ENCODE measurements at places on chromosomes 1 and 21.

GRCh38 chr1:66552287-66552686 is 18.3 kb downstream of the SGIP1 start:
- no peak for DNase-seq

- DNase-seq: no peak
Observed at GRCh38 chr1:55317673-55318072, 102.5 kb upstream of the USP24 start.

GRCh38 chr1:60895252-60895651 is 187.1 kb upstream of the NFIA start:
- no peak for DNase-seq

GRCh38 chr1:59361766-59362165 is 64.9 kb downstream of the FGGY start:
- DNase-seq: no peak

DNA sequence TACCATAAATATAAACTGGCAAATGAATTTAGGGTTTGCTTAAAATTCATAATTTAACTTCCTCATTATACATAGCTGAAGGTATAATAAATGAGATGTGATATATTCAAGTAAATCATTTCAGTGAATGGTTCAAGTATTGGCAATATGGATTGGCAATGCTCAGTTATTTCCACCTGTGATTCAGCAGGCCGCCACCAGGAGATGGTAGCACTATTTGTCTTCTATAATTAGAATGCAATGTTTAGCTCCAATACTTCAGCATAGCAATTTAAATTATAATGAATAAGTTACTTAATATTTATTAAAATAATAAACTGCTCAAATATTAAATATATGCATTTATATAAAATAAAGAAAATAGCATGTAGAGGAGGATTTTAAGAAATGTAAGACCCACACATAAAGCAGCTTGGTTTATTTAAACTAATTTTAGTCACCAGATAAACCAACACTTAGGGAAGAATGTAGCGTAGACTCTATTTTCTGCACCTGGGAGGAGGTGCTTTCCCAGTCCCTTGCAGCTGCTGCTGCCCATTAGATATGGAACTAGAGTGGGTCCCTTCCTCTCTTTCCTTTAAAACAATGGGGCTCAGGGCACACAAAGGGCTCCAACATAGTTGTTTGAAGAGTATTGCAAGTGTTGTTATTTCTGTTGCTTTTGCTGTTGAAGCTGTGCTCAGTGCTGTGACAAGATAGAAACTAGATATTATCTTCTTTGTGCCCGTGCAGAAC is 62.1 kb downstream of the PLPPR4 start:
- no peak for DNase-seq

- no peak for DNase-seq
Observed at GRCh38 chr1:23425193-23425494, 596 bp upstream of the TCEA3 start.

DNA sequence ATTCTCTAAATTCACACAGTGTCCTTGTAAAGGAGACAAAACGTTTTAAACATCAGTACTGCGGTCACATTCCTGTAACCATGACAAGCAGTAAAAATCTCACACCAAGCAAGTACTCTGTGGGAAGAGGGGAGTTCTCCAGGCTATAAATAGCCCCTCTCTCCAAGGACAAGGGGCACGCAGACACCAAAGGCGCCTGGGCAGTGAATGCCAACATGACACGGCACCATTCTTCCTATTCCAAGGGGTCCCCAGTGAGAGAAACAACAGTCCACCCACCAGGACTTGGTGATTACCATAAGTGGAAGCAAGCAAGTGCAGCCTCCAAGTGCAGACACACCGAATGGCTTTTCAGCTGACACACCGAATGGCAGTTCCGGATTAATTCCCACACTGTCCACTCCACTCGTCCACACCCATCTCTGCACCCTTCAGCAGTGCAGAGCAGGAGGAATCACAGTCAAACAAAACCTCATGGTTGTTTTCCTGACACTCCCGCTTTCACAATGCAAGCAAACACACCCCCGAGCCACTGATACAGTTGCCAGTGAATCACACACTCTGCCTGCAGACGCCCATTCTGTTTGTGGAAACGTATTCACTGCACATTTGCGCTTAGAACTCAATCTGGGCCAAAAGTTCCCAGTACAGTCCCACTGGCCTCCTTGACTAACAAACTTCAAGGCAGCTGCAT is 1.8 kb downstream of the PTTG1IP start:
- no peak for DNase-seq

DNA sequence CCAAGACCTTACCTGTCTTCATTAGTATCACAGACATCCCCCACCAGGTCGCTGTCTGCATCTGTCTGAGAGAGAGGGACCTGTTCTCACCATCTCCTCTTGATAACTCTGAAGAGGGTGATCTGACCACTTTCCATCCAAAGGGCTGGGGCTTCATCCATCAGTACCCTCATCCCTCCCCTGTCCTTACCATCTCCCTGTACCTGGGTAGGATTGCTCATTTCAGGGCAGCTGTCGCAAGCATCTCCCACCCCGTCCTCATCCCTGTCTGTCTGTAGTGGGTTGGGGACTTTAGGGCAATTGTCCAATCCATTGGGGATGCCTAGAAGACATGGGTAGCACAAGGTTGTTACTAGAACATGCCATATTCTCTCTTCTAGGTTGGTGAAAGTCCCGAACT is 7.9 kb downstream of the THBS3 start:
- DNase-seq: no peak

GRCh38 chr1:159196543-159196942 is 8.1 kb upstream of the ACKR1 start:
- DNase-seq: no peak

DNA sequence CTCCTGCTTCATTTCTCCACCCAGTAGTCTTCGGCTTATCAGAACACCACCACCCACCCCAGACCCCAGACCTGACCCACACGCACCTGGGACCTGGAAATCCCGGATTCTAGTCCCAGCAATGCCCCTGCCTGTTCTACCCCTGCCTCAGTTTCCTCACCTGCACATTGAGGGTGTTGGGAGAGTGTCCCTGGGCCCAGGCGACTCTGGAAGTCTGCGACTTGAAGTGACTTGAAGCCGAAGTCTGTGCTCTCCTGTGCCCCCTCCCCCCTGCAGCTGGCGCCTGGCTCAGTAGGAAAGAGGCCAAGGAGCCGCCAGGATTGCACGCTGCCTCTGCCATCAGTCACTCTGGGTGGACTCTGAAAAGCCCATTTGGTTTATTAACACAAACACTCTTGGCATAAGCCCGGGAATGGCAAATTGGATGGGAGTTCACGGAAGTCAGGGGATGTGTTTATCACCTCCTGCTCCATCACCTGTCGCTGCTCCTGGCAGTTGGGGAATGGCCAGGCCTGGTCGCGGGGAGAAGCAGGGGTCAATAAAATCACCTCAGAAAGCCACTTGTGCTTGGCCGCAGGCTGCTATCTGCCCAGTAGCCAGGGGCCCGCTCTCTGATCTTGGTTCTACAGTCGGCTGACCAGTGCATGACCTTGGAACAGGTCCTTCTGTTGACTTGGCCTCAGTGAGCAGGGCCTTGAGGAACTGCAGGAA is 132.7 kb downstream of the ACTL8 start:
- no peak for DNase-seq

- no peak for DNase-seq
Observed at GRCh38 chr1:113266788-113267187, 123.5 kb upstream of the MAGI3 start.

DNA sequence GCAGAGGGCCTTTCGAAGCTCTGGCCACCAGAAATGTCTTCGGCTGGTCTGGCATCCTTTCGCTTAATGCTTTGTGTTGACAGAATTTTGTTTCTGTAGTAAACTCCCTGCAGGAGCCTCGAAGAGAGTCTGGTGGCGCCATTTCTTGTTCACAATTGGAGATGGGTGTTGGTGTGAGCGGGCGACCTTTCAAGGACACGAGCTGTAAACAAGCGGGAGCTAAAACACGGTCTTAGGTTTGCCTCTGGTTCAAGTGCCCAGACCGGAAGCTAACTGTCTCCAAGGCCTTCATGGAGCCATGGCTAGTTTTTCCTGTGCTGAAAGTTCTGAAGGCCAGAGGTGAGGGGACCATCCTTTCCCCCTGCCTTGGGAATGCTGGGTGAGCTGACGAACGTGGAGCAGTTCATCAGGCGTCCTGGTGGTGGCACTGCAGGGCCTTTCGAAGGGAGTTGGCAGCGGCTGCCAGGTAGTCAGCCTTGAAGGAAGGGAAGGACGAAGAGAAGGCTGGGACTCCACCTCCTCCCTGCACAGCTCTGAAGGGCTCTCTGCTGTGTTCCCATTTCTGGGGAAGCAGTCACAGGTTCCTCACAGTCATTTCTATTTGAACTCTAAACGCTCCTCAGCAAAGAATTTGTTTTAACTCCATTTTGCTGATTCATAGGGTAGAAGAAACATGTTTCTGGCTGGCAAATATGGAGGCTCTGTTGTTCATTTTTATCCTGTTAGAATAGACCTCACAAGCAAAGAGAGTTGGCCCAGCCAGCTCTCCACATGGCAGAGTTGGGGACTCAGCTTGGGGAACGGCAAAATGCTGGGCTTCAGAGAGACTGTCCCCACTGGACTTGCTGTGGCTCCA is 35.2 kb downstream of the URB2 start:
- DNase-seq: peak; percentile 86

- DNase-seq: no peak
Observed at GRCh38 chr1:218536296-218536986, 191.3 kb downstream of the TGFB2 start.

DNA sequence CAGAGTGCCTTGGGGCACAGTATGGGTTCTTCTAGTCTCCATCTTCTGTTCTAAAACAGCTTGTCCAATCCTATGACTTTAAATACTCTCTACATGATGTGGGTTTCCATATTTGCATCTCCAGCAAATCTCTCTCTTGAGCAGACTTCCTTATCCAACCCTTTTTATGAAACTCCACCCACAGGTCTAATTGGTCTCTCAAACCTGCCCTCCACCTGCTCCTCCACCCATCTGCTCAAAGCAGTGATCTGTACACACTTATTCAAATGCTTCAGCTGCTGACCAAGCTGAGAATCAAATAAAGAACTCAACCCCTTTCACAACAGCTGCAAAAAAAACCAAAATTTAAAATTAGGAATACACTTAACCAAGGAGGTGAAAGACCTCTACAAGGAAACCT is 11.5 kb downstream of the MCOLN2 start:
- DNase-seq: no peak

- no peak for DNase-seq
Observed at GRCh38 chr1:159598196-159598595, 10.6 kb downstream of the APCS start.

DNA sequence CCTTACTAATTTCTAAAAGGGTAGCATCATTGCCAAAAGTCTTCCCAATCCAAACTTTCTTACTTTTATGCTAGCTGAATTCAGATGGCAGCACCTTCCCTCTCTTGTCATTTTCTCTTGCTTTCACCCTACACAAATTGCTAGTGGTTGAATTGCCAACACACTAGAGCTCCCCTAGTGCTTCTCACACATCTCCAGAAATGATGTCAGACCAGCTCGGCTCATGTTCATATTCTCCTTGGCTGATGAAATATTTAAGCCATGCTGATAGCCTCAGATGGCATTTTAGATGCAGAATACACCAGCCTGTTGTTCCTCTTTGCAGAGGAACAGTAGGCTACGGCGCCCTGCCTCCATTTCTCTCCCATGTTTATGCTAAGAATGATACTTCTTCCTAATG is 256.9 kb downstream of the PTBP2 start:
- DNase-seq: no peak

DNA sequence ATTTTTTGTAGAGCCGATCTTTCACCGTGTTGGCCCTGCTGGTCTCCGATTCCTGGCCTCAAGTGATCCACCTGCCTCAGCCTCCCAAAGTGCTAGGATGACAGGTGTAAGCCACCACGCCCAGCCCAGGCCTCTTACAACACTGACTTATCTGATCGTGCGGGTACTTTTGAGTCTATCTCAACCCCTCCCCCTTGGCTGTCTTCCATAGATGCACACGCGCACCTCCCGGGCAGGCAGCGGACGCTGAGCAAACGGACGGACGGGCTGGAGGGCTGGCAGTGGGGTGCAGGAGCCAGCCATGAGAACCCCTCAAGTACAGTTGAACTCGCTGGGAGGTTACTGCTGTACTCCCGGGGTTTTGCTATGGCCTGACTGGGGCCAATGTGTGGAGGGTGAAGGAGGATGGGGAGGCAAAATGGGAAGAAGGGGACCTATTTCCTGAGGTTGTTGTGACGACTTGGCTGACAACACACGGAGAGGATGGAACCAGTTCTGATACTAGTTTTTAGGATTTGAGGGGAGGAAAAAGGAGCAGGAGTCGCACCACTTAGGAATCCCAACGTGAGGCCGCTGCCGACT is 959 bp downstream of the CD58 start:
- no peak for DNase-seq

DNA sequence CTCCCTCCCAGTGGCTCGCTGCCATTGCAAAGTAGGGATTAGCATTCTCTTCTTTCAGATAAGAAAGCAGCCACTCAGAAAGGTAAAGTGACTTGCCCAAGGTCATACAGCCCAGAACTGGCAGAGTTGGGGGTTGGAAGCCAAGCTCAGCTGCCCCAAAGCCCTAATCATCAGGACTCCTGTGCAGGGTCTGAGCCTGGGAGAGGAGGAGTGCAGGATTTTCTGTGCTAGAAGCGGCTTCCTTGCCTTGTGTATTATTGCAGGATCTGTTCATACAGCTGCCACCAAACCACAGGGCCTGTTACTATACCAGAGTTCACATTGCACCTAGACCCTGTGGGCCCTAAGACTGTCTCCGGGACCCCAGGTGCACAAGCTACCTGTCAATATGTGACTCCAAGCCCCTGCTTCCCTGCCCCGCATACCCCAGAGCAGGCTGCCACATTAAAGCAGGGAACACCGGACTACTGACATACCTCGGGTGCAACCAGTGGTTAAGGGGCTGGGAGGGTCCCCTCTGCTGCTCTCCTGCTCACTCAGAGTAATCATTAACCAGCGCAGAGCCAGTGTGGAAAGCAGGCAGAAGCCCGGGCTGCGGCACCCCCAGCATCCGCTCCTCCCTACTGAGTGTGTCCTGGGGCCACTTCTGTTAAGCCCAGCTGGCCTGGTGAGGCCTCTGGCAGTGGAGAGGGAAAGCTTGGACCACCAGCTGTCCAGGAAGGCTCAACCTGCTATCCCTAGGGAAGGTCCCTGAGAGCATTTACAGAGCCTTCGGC is 15.8 kb downstream of the HSPG2 start:
- no peak for DNase-seq

DNA sequence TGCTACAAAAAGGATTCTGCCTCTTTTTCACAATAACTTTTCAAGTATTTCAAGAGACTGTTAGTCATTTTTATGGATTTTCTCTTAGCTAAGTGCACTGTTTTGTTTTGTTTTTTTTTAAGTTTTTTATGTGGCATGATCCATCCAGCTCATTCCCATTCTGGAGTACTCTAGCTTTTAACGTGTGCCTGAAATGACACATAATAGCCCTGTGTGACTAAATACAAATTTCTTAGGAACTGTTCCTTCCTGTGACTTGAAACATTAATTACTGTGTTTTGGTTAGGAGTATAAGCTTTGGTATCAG is 143.9 kb downstream of the HS2ST1 start:
- DNase-seq: no peak

Data from endothelial cell (in vitro differentiated cells).